Stimulated activated CD8-positive, alpha-beta memory T cell treated with anti-CD3 and anti-CD28 coated beads, Interleukin-7, amount 100 ng/mL, for 4 hours (primary cell): ENCODE measurements at places on chromosomes 4 and X.

- DNase-seq, result no peak
Observed at GRCh38 chr4:42306221-42307109, 90.8 kb upstream of the SHISA3 start.

DNA sequence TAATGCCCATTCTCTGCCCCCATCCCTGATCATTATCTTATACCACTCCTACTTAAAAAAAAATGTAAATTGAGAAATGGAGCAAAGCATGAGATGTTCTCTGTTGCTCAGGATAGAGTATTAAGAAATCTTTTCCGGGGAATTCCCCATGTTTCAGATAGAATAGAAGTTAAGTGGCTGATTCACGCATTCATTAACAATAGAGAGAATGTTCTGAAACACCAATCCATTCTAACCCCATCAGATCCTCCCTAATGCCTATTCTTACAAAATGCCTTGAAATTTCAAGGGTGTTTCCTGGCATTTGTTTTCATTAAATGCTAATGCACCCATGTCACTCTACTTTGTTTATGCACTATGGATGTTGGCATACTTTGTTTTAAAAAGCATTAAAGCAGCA, 101.1 kb downstream of the AREG start:
- no peak for DNase-seq

DNA sequence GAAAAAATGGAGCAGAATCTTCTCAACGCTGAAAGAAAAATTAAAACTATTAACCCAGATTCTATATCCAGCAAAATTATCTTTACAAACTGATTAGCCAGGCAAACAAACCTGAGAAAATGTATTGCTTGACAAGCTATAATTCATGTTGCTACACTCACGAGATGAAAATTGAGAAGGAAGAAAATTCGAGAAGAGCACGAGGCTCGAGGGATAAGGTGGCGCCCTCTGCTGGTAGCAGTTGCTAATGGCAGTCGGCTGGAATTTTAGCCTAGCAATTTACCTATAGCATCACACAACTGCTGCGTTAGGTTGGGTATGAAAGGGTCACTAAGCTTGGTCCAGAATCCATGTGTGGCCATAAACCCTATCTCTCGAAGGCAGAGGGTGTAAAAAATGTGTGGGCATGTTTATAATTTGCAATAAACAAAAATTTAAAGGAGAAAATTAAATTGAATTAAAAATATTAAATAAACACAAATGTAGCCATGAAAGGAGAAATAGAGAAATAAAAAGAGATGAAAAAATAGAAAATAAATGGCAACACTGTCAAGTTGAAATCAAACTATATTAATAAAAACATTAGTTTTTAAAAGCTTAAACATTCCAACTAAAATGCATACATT, 126.6 kb downstream of the PPP4R3C start:
- no peak for DNase-seq

- no peak for DNase-seq
Observed at GRCh38 chrX:30657196-30658161, 4.3 kb downstream of the GK start.

- DNase-seq, result no peak
Observed at GRCh38 chr4:120691106-120691505, 231.4 kb downstream of the PRDM5 start.

- DNase-seq, result no peak
Observed at GRCh38 chr4:25441519-25442117, 64.6 kb downstream of the ANAPC4 start.

GRCh38 chrX:17038681-17039161, 92.3 kb downstream of the REPS2 start:
- DNase-seq, result no peak

GRCh38 chrX:45422216-45422925, 221.7 kb upstream of the DIPK2B start:
- DNase-seq, result no peak

- DNase-seq, result no peak
Observed at GRCh38 chrX:15908603-15909290, 54.1 kb upstream of the AP1S2 start.

GRCh38 chr4:83013420-83013867, 2.8 kb upstream of the LIN54 start:
- no peak for DNase-seq

DNA sequence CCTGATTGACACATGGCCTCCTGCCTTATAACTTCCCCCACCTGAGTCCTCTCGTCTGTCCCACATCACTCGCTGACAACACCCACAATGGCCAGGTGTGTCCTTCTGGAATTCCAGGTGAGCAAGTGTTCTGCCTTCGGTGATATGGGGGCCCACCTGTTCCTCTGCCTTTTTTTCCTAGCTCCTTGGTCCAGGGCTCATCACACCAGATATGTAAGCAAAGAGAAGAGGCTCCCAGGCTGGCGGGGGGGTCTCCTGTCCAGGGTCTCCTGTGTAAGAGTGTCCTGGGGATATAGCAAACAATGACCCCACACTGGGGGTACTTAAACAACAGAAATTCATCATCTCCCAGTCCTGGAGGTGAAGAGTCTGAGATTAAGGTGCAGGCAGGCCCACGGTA, 25.2 kb downstream of the P2RY8 start:
- DNase-seq, result no peak
